Motor neuron (in vitro differentiated cells): ENCODE measurements at places on chromosomes 4 and X. TPM values are rescaled to one million over a fixed set of nuclear protein-coding genes. Genes with fewer than 3 reads are reported as not detected.

The FGF2 gene
- 5.5 and 11.4 TPM in 2 replicates for total RNA-seq

The GASK1B gene
- 43.9 and 60.1 TPM in 2 replicates for total RNA-seq

The SYP gene
- total RNA-seq: 78.9 and 88.9 TPM in 2 replicates

The TEX13C gene
- total RNA-seq: 0.10 and 0.11 TPM in 2 replicates

The MBTPS2 gene
- 14.0 and 15.4 TPM in 2 replicates for total RNA-seq

The MAGEB1 gene
- total RNA-seq: not detected in 2 replicates

The FAT4 gene
- total RNA-seq: 6.6 and 6.7 TPM in 2 replicates

The RNF175 gene
- total RNA-seq: 0.18 and 0.73 TPM in 2 replicates

The PGRMC1 gene
- total RNA-seq: 158 and 183 TPM in 2 replicates

The GAGE12J gene
- not detected in 2 replicates for total RNA-seq

The FDCSP gene
- total RNA-seq: 9.1 and 93.4 TPM in 2 replicates

The PLAC8 gene
- 1.1 and 3.0 TPM in 2 replicates for total RNA-seq

The EGFL6 gene
- total RNA-seq: 3.8 and 4.8 TPM in 2 replicates

The PDCL2 gene
- total RNA-seq: 0.55 TPM in 1 of 2 replicates, not detected in the other

The DKK2 gene
- total RNA-seq: 0.09 and 0.16 TPM in 2 replicates

The PFKFB1 gene
- 0.27 and 0.69 TPM in 2 replicates for total RNA-seq

The GLUD2 gene
- 0.37 and 0.52 TPM in 2 replicates for total RNA-seq

The SERTM2 gene
- 0.22 and 0.56 TPM in 2 replicates for total RNA-seq

The FGFRL1 gene
- total RNA-seq: 41.0 and 42.4 TPM in 2 replicates

The SHROOM4 gene
- 12.4 and 13.9 TPM in 2 replicates for total RNA-seq

The FAM114A1 gene
- 86.3 and 88.4 TPM in 2 replicates for total RNA-seq

The CABS1 gene
- 0.13 and 0.14 TPM in 2 replicates for total RNA-seq

The SRD5A3 gene
- total RNA-seq: 7.2 and 9.6 TPM in 2 replicates

The RHOXF2 gene
- 0.85 and 1.6 TPM in 2 replicates for total RNA-seq

The GYPA gene
- total RNA-seq: 0.66 TPM in 1 of 2 replicates, not detected in the other

The MAGEA8 gene
- 0.39 TPM in 1 of 2 replicates, not detected in the other for total RNA-seq

The FGB gene
- not detected in 2 replicates for total RNA-seq

The ARHGEF9 gene
- 24.2 and 28.2 TPM in 2 replicates for total RNA-seq

The SHROOM3 gene
- total RNA-seq: 1.0 and 1.4 TPM in 2 replicates

The PAGE2B gene
- total RNA-seq: 1.7 and 3.7 TPM in 2 replicates

The NDST3 gene
- 1.7 and 1.8 TPM in 2 replicates for total RNA-seq

The PAGE5 gene
- not detected in 2 replicates for total RNA-seq

The PCDH19 gene
- total RNA-seq: 10.3 and 14.8 TPM in 2 replicates

The GRIA3 gene
- 2.2 and 2.8 TPM in 2 replicates for total RNA-seq

The LAMP2 gene
- 30.8 and 31.1 TPM in 2 replicates for total RNA-seq

The HSFX3 gene
- not detected in 2 replicates for total RNA-seq

The PLRG1 gene
- total RNA-seq: 50.2 and 51.4 TPM in 2 replicates
